ENCODE measurements at places on chromosomes 11 and 22. TPM values are rescaled to one million over a fixed set of nuclear protein-coding genes. Genes with fewer than 3 reads are reported as not detected.

DNA sequence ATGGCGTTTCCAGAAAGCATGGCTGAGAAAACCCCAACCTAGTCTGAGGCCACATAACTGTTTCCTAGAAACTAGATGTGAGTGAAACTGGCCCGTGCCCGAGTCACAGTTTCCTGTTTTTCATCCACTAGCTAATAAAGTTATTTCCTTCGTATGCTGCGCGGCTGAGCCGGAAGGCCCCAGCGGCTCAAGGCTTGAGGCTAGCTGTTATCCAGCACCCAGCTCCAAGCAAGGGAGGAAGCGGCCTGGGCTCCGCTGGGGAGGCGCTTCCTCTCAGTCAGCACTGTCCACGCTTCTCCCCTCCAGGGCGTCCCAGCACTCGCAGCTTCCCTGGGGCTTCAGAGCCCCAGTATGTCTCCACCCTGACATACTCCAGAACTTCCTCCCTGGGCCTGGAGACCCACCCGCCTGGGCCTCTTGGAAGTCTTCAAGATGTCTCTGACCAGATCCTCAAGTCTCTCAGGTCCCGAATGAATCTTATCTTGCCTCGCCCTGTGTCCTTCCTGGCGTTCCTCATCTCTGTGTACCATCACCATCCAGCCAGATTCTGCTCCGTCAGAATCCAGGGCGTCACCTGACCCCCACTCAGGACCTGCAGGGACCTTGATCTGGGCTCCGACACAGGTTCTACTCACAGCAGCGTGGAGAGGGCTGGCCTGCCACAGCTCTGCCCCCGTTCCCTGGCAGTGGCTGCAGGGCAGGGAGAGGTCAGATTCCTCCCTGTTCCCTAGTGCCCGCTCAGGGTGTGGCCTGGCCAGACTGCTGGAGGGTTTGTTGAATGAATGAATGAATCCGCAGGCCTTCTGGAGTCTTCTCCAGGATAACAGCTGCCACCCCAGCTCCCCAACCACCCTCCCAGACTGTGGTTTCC lies 81.9 kb downstream of the LRRC32 start:
- H3K27ac ChIP-seq: peak overlapping the region; percentile 29
- H3K4me3 ChIP-seq: no peak overlapping the region
- no peaks in the 10 kb centered on the region for H3K27me3 ChIP-seq
- H3K4me1 ChIP-seq: peaks cover 24% of the 10 kb centered on the region

DNA sequence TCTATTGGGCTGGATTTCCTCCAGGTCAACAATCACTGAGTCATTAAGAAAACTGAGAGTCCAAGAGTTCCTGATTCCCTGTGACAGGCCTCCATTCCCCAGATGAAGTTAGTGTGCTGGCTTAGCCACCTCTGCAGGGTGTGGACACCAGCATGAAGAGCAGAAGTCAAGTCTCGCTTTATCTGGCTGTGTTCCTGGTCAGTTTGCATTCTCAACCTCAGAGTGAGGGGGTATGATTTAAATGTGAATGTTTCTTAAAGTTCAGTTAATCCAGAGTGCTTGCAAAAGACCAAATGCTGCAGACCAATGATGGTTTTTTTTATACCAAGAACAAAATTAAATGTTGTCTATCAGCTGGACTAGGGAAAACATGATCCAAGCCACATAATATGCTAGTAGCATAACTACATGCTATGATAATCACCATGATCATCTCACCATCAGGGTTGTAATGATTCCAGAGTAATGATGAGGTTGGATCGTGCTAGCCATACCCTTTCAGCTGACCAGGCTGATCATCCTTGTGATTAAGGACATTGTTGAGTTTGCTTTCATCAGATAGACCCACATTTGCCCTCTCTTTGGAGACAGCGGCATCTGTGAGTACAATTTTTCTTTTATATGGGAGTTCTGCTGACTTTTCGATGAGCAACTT lies 145.8 kb upstream of the ARHGAP20 start:
- no peaks in the 10 kb centered on the region for H3K27me3 ChIP-seq
- H3K4me3 ChIP-seq: no peak overlapping the region
- peak overlapping the region; percentile 38 for H3K27ac ChIP-seq
- peak; percentile 39 for DNase-seq
- H3K36me3 ChIP-seq: no peaks in the 10 kb centered on the region

DNA sequence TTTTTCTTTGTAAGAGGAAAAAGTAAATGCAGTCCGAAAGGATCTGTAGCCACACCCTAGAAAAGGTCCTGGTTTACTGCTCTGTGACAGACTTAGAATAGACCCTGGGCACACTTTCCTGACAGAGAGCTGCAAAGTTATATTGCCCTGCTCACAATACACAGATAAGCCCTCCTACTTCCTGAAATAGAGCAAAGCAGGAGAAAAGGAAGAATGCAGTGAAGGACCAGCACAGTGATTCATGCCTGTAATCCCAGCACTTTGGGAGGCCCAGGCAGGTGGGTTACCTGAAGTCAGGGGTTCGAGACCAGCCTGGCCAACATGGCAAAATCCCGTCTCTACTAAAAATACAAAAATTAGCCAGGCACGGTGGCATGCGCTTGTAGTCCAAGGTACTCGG lies 2.2 kb downstream of the CYB561A3 start:
- no peaks in the 10 kb centered on the region for H3K36me3 ChIP-seq
- peak; percentile 49 for DNase-seq
- peaks cover 45% of the 10 kb centered on the region for H3K4me1 ChIP-seq

DNA sequence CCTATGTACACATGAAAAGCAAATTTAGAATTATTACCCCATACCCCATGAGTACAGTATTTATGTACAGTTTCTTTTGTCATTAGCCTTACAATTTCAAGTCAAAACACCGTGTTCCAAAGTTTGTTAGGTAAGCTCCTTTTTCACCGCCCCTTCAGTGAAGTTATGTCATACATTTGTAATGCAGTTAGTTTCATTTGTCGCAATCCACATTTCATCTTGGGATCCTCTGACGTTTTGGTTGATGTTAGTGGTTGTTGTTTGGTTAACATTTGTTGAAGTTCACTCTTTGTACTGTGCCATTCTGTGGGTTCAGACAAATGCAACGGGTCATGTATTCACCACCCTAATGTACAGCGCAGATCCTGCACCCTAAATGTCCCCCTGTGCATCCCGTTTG lies 45.2 kb downstream of the ARHGEF12 start:
- H3K36me3 ChIP-seq: no peaks in the 10 kb centered on the region
- H3K4me1 ChIP-seq: peaks cover 4% of the 10 kb centered on the region
- DNase-seq: no peak
- H3K27me3 ChIP-seq: no peaks in the 10 kb centered on the region
- H3K27ac ChIP-seq: no peak overlapping the region
- no peak overlapping the region for H3K4me3 ChIP-seq

- no peak overlapping the region for H3K4me3 ChIP-seq
- H3K27ac ChIP-seq: no peak overlapping the region
- no peaks in the 10 kb centered on the region for H3K27me3 ChIP-seq
- H3K36me3 ChIP-seq: no peaks in the 10 kb centered on the region
These were observed 48.4 kb downstream of the CDKN1C start for GRCh38 chr11:2837096-2837601.

DNA sequence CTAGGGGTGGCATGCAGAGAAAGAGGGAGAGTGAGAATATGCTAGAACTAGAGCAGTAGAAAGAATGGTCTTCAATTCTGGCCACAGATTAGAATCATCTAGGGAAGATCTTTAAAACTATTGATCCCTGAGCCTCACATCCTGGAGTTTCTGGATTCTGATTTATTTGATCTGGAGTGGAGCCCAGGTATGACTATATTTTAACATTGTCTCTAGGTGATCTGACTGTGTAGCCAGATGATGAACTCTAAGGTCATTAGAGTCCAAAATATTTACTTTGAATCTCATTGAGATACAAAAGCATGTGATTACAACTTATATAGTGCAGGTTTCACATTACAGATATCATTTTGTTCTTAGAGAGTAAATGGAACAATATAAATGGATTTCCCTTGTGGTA lies 79.7 kb downstream of the FDX1 start:
- H3K36me3 ChIP-seq: no peaks in the 10 kb centered on the region
- no peak for DNase-seq
- no peak overlapping the region for H3K4me3 ChIP-seq
- H3K4me1 ChIP-seq: no peaks in the 10 kb centered on the region
- no peaks in the 10 kb centered on the region for H3K27me3 ChIP-seq

GRCh38 chr11:125945011-125945796 lies 640 bp upstream of the VSIG10L2 start:
- no peaks in the 10 kb centered on the region for H3K36me3 ChIP-seq
- no peak for DNase-seq
- H3K4me3 ChIP-seq: no peak overlapping the region
- no peaks in the 10 kb centered on the region for H3K4me1 ChIP-seq
- no peak overlapping the region for H3K27ac ChIP-seq

- no peaks in the 10 kb centered on the region for H3K36me3 ChIP-seq
- DNase-seq: peak; percentile 19
- H3K4me1 ChIP-seq: no peaks in the 10 kb centered on the region
These were observed 199.9 kb downstream of the DSCAML1 start for GRCh38 chr11:117597071-117597470.

GRCh38 chr11:73578592-73579185 lies 19.2 kb downstream of the FAM168A start:
- DNase-seq: no peak
- no peak overlapping the region for H3K4me3 ChIP-seq
- no peaks in the 10 kb centered on the region for H3K36me3 ChIP-seq

- H3K36me3 ChIP-seq: no peaks in the 10 kb centered on the region
- no peaks in the 10 kb centered on the region for H3K4me1 ChIP-seq
- DNase-seq: no peak
- peaks cover 17% of the 10 kb centered on the region for H3K27me3 ChIP-seq
- no peak overlapping the region for H3K4me3 ChIP-seq
These were observed 1378.9 kb downstream of the TBC1D22A start for GRCh38 chr22:48141301-48141700.

- H3K36me3 ChIP-seq: no peaks in the 10 kb centered on the region
- H3K4me3 ChIP-seq: no peak overlapping the region
- DNase-seq: no peak
- H3K27me3 ChIP-seq: peaks cover 77% of the 10 kb centered on the region
- no peak overlapping the region for H3K27ac ChIP-seq
These were observed 3.0 kb downstream of the RASSF10 start for GRCh38 chr11:13012056-13012661.

GRCh38 chr22:22463855-22464540 lies 44.5 kb downstream of the ZNF280B start:
- H3K4me1 ChIP-seq: no peaks in the 10 kb centered on the region
- no peaks in the 10 kb centered on the region for H3K36me3 ChIP-seq
- H3K4me3 ChIP-seq: no peak overlapping the region

DNA sequence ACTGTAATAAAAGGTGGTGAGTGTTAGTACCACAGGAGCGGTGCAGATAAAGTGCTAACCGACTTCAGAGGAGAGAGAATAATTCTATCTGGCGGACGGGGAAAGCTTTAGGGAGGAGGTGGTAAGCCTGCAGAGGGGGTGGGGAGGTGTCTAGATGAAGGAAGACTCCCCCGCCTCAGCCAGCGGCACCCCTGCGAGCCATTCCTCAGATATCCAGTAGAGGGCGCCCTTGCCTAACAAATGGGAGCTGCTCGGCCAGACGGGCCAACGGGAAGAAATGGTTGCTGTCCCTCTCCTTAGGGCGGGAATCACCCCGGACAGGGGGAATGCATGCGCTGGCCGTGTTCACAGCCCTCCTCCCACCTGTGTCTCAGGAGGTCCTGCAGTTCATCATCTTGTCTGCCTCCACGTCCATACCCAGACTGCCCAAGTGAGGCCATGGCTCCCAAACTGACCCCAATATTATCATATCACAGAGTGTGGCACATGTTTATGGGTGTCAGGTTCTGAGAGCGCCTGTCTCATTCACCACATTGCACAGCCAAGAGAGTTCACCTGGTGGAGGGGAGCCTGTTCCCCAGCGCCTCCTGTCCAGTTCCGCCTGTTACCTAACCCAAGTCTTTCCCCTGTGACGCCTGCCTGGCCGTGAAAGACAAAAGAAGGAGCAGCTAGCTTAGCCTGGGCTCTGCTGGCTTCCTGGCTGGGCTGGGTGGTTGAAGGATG lies 85.5 kb downstream of the ST3GAL4 start:
- peak; percentile 79 for DNase-seq
- H3K27me3 ChIP-seq: peaks cover 23% of the 10 kb centered on the region
- H3K36me3 ChIP-seq: no peaks in the 10 kb centered on the region
- H3K4me1 ChIP-seq: no peaks in the 10 kb centered on the region
- no peak overlapping the region for H3K27ac ChIP-seq

GRCh38 chr11:20156876-20157613 lies 3.2 kb downstream of the DBX1 start:
- peaks cover 18% of the 10 kb centered on the region for H3K4me1 ChIP-seq
- peak; percentile 20 for DNase-seq
- peaks cover 92% of the 10 kb centered on the region for H3K27me3 ChIP-seq
- H3K36me3 ChIP-seq: no peaks in the 10 kb centered on the region
- H3K4me3 ChIP-seq: no peak overlapping the region
- no peak overlapping the region for H3K27ac ChIP-seq

DNA sequence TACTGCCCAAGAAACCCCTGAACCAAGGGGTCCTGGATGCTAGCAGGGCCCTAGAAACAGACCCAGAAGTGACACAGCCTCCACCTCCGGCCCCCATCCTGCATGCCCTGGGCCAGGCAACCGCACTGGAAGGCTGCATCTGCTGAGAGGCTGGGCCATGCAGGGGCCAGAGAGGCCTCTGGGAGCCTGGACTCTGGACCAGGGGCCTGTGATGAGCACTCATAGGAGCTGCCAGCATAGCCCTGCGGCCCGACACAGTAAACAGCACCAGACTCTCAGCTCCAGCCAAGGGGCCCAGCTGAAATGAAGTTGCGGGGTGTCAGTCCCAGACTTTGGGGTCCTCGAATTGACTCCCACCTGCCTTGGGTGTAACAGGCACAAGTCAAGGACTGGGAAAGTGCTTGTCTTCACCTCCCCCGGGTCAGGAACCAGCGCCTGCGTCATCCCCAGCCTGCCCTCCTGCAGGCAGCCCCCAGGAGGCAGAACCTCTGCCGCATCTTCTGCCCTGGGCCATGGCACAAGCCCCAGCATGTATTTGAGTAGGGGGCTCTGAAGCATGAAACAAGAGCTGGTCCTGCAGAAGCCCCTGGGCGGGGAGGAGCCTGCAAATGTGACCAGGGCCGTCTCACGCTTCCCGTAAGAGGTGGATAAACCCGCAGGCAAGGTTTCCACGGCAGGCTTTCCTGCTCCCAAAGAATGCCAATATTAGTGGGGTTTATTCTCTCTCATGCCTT lies 25.2 kb upstream of the CCND1 start:
- no peak overlapping the region for H3K27ac ChIP-seq
- H3K27me3 ChIP-seq: no peaks in the 10 kb centered on the region
- H3K36me3 ChIP-seq: no peaks in the 10 kb centered on the region
- no peaks in the 10 kb centered on the region for H3K4me1 ChIP-seq

DNA sequence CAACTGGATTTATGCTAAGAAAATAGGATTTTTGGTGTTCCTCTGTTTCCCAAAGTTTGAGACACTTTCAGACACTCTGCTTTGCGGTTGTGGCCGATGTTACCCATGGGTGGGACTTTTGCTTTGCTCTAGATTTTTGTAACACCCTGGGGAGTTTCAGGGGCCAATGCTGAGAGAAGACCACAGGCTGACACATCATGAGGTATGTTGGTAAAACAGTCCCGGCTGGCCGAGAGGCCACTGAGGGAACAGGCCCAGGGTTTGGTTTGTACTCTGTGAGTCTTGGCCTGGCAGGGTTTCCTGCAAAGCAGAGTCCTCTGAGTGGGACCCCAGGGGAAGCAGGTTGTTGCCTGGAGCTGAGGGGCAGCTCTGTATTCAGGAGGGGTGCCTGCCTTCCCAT lies 78.5 kb upstream of the PITPNB start:
- no peaks in the 10 kb centered on the region for H3K4me1 ChIP-seq
- H3K4me3 ChIP-seq: no peak overlapping the region
- H3K27me3 ChIP-seq: no peaks in the 10 kb centered on the region
- no peak for DNase-seq

- H3K4me1 ChIP-seq: no peaks in the 10 kb centered on the region
- peaks cover 26% of the 10 kb centered on the region for H3K27me3 ChIP-seq
- no peak for DNase-seq
- H3K27ac ChIP-seq: no peak within 1 kb of the TSS
These were observed at the start of gene MTNR1B for GRCh38 chr11:92969634-92970347. TSS of gene MTNR1B (plus strand) at chr11:92969651. CDS start at chr11:92969726, 75 bp downstream.

Gene MTMR3
- total RNA-seq: 92.7 TPM

Gene PDE2A
- total RNA-seq: 6.6 TPM

Gene LMO1
- total RNA-seq: not detected

Gene HBD
- total RNA-seq: not detected

Gene FAM111B
- 0.41 TPM for total RNA-seq

Gene MYO18B
- total RNA-seq: 0.27 TPM

All from transverse colon (tissue), 4 donors.